Activated CD8-positive, alpha-beta memory T cell treated with anti-CD3 and anti-CD28 coated beads for 48 hours (primary cell): ENCODE measurements at places on chromosomes 3 and 15.

GRCh38 chr15:71168166-71168834 is 53.0 kb downstream of the THSD4 start:
- no peak for DNase-seq

GRCh38 chr3:147875498-147875897 is 466.3 kb downstream of the ZIC1 start:
- DNase-seq: no peak

GRCh38 chr15:40244961-40245523 is 6.2 kb downstream of the PAK6 start:
- no peak for DNase-seq

DNA sequence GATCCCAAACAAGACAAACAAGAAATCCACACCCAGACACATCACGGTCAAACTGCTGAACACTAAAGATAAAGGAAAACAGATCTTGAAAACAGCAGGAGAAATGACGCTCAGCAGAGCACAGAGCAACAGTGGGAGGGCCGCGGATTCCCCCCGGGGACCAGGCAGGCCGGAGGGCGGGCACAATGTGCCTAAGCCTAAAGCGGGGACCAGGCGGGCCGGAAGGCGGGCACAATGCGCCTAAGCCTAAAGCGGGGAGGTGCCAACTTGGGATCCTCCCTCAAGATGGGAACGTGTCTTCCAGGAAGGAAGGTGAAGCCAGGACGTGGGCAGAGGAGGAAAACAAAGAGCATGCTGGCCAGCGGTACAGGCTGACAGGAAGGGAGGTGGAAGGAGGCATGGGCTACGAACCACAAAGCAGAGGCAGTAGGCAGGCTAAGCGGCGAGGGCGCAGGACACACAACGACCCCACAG is 31.1 kb downstream of the CYFIP1 start:
- DNase-seq: no peak

GRCh38 chr3:111338059-111338698 is 203.8 kb upstream of the CD96 start:
- DNase-seq: no peak

DNA sequence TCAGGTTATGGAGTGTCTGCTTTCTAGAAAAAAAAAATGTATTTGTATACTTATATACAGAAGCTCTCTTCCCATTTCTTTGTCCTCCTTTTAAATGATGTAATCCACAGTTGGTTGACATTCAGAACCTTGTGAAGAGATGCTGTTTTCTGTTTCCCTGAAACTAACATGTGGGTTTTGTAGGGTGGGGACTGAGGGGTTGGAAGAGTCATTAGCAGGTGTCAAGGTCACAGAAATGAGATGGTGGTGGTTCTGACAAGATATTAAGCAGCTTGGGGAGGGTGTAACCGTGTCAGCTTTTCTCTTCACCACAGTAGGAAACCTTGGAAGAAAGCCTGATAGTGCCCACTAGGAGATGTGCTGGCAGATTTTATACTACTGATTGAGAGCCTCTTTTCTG is 2.4 kb downstream of the RASA2 start:
- no peak for DNase-seq

- no peak for DNase-seq
Measured at GRCh38 chr15:65100442-65100841, 14.6 kb downstream of the UBAP1L start.

- no peak for DNase-seq
Measured at GRCh38 chr3:128011140-128011539, 41.1 kb upstream of the SEC61A1 start.

- no peak for DNase-seq
Measured at GRCh38 chr15:72130272-72130671, 12.1 kb downstream of the SENP8 start.

DNA sequence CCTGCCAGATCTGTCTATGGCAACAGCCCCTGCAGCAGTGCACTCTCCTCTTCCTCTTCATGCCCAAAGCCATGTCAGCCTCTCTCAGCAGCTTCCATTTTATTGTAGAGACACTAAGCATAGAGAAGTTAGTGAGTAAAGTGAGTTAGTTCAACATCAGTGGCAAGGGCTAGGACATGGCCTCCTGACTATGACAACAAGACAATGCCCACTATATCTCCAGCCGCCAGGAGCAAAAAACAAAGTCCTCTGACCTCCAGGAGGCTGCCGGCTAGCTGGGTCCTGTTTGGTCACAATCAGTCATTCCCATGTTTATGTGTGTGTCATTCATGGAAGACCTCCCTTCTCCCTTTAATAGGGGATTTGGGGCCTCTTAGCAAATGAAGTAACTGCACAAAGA is 14.9 kb downstream of the NR1I2 start:
- DNase-seq: no peak
